LoVo (cell line): ENCODE measurements at places on chromosomes 13 and 19.

- no peak for DNase-seq
These were observed 17.4 kb upstream of the ZNF543 start for GRCh38 chr19:57302727-57303401.

GRCh38 chr13:90443268-90443667 lies 904.2 kb upstream of the MIR17HG start:
- DNase-seq: no peak

GRCh38 chr19:29626386-29626785 lies 20.3 kb downstream of the POP4 start:
- no peak for DNase-seq

DNA sequence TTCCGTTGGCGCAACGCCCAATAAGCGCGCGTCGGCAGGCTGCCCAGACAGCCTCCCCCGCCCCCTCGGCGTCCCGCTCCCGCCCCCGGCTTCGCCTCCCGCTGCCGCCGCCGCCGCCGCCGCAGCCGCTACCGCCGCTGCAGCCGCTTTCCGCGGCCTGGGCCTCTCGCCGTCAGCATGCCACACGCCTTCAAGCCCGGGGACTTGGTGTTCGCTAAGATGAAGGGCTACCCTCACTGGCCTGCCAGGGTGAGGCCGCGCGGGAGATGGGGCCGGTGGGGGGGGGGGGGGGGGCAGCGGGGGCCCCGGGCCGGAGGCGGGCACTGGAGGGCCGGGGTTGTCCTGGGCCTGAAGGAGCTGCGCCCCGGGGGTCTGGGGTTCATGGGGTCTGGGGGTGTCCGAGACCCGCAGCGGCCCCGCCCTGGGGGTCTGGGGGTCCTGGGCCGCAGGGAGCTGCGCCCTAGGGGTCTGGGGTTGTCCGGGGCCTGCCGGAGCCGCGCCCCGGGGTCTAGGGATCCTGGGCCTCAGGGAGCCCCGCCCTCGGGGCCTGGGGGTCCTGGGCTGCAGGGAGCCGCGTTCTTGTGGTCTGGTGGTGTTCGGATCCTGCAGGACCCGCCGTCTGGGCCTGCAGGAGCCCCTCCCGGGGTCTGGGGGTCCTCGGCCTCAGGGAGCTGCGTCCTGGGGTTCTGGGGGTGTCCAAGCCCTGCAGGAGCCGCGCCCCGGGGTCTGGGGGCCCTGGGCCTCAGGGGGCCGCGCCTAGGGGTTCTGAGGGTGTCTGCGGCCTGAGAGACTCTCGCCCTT lies at the start of gene HDGFL2:
Gene HDGFL2 (plus strand): TSS at position 124 of the 801 bp plus-strand sequence. CDS start 54 bp downstream, at position 178.
- DNase-seq: no peak

DNA sequence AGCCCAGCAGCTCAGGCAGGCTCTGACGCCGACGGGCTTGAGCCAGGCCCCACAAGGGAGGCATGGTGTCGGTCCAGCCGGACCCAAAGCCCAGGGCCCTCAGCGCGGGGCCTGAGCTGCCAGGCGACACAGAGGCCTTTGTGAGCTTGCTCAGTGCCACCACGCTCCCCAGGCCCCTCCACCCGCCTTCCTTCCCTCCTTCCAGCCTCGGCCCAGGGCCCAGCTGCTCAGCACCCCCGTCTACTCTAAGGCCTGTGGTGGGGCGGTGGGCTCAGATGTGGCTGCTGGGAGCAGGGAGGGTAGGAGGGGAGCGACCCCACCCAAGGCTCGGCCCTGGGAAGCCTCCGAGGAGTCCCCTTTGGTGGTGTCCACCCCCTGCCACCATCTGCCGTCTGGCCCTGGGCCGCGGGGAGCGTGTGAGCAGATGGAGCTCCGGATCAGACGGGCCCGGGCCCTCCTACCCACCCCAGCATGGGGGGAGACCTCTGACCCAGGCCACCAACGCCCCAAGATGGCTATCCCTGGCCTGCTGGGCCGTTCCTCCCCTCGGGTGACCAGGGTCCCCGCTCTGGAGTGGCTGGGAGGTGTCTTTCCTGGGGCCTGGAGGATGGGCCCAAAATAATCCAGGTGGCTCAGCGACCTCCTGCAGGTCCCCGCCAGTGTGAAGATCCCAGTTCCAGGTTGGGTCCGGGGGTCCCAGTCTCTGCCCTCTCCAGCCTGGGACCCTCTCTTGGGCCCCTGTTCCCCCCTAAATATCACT lies 7.8 kb downstream of the ZBTB7A start:
- no peak for DNase-seq

DNA sequence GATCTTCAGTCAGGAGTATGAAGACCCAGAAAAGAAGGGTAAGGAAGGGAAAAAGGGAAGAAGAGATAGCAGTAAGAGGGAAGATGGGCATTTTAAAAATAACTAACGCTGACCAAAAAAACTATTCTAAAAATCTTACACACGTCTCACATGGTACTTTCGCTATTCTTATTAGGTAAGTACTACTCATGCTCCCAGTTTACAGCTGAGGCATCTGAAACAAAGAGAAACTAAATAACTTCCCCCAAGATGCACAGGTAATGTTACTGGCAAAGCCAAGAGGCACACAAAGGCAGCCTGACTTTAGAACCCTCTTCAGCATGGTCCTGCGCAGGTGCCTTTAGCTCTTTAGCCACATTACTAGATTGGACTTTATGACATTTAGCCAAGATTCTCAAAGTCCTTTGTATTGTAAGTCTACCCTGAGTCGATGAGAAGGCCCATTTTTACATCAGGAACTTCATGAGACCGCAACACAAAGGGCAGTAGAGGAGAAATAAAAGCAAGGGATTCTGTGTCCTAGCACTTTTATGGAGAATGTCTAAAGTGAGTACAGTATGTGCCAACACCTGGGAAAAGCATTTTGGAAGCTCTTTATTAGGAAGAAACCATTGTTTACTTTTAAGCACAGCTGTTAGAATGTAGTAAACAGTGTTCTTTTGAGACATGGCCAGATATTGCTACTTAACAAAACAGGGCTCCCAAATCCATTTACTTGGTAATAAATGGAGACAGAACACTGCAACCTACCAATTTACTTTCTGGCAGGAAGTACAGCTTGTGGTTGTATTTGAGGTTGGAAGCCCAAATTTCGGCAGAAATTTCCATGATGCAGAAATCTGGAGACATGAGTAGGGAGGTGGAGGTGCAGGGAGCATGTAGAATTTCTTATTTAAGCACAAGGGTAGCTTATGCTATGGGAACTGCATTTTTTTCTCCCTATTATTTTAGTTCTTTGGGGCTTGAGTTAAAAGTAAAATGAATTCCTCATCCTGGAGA lies 250.7 kb downstream of the KCTD12 start:
- no peak for DNase-seq

- DNase-seq: no peak
These were observed 223.8 kb upstream of the TMTC4 start for GRCh38 chr13:100898431-100898830.

GRCh38 chr13:65834897-65835296 lies 1395.2 kb downstream of the PCDH9 start:
- DNase-seq: no peak

DNA sequence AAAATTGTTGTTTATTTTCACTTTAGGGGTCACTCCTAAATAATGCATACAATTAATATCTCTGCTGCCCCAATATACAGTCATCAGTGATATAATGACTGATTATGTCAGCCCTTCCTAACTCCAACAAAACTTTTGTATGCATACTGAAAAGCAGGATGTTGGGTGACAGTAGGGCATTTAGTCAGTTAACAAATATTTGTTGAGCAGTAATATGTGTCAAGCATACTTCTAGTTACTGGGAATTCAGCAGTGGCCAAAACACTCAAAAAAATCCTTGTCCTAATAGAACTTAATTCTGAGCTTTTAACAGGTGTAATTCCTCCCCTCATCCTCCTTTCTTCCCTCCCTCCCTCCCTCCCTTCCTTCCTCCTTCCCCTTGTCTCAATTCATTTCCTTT lies 560.7 kb upstream of the KLHL1 start:
- DNase-seq: no peak

DNA sequence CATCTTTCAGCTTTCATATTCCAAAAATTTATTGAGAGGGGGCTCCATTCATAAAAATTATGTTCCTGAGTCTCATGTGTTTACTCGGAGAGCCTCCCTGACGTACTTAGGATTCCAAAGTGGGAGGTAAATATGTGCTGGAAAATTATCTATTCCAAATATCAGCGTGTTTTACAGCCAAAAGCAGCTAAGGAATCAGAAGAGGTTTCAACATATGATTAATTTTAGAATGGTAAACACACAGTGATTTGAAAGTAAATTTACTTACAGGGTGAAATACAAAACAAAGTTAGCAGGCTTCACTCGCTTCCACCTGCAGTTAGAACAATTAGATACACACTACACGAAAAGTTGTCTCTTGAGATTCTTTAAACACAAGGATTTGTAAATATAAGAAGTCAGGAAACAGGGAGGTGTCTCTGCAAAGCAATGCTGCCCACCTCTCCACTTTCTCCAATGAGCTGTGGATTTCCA lies 313.8 kb upstream of the NBEA start:
- no peak for DNase-seq

DNA sequence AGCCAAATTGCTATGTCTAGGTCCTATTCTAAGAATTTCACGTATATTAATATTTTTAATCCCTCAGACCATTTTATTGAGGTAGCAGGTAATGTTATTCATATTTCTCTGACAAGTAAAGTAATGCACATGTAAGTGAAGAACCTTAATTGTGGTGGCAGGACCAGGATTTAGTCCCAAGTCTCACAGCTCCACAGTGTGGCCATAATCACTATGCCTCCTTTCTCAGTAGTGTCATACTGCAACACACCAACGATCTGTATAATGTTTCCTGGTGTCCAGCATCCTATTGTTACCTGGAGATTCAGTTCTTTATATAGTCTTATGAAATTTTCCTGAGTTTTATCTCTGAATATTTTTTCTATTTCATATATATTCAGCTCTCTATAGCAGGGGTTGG lies 340.3 kb downstream of the OLFM4 start:
- DNase-seq: no peak

- DNase-seq: no peak
These were observed 1.2 kb downstream of the SPART start for GRCh38 chr13:36344886-36345437.

- DNase-seq: no peak
These were observed 29.8 kb downstream of the DZIP1 start for GRCh38 chr13:95614641-95615245.

- no peak for DNase-seq
These were observed 8.7 kb downstream of the FCAR start for GRCh38 chr19:54882758-54883157.

- no peak for DNase-seq
These were observed 470 bp downstream of the ZNF835 start for GRCh38 chr19:56670961-56671612.

- DNase-seq: no peak
These were observed 113.7 kb downstream of the OLFM4 start for GRCh38 chr13:53142306-53142705.

DNA sequence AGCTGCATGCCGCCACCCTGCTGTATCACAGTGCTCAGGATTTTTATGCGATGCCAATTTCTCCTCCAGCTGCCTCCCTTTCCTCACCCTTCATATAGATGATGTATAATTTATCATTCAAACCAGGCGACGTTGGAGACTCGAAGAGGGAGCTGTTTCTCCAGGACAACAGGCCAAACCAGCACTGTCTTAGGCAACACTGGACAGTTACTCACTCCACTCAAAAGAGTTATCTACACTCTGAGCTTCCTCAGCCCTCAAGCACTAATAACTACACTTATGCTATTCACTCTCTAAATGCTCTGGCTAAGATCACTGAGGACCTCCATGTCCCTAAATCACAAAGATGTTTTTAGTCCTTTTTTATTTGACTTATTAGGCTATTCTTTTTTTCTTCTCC lies 87.3 kb upstream of the RFC3 start:
- no peak for DNase-seq

DNA sequence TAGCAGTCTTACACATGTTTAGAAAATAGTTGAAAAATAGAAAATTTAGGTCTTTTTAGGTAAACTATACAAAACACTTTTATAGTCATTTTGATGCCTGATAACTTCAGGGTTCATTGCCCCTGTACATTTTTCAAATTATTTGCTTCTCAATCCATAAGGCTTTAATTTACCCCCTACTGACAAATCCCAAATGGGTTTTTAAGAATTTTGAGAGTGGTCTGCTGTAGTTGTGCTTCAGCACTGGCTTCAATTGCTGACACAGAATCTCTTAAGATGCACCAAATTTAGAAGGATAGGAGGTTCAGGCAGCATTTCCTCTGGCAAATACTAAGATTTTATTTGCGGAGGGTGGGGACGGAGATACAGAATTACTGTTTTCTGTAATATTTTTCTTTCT lies 89.4 kb downstream of the PCCA start:
- DNase-seq: no peak

GRCh38 chr19:1258707-1259205 lies 10.4 kb downstream of the MIDN start:
- no peak for DNase-seq

- no peak for DNase-seq
These were observed 367.3 kb downstream of the DCT start for GRCh38 chr13:94112227-94112626.

- no peak for DNase-seq
These were observed 102.7 kb downstream of the SLAIN1 start for GRCh38 chr13:77800219-77800618.

DNA sequence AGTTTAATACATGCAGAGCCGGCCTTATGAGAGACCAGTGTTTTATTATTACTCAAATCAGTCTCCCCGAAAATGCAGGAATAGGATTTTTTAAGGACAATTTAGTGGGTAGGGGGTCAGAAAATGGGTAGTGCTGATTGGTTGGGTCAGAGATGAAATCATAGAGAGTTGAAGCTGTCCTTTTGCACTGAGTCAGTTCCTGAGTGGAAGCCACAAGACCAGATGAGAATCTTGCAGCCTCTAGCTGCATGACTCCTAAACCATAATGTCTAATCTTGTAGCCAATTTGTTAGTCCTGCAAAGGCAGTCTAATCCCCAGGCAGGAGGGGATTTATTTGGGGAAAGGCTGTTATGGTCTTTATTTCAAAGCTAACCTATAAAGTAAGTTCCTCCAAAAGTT lies 1163.9 kb downstream of the DIAPH3 start:
- no peak for DNase-seq

DNA sequence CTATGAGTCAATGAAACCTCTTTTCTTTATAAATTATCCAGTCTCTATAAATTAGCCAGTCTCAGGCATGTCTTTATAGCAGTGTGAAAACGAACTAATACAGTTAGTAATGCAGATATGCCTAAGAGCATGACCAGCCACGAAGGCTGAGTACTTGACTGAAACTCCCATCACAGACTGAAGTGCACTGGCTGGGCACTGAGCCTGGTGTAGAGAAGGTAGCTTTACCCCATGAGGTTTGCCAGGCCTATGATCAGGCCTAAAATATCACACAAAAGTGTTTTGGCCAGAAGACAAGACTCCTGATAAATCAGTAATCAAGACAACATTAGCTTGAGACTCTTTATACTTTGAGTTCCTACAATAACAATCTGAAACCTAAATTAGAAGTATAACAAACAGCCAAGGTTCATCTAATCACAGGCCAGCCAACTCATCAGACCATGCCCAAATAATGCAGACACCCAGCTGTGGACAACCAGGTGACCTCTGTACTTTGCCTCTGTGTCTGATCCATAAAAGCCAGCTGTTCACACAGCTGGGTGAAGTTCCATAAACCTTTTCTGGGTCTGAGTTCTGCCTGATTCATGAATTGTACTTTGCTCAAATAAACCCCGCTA lies 771.8 kb upstream of the SLITRK1 start:
- no peak for DNase-seq

GRCh38 chr13:46166947-46167610 lies 14.9 kb downstream of the LCP1 start:
- DNase-seq: no peak
